ENCODE measurements at places on chromosomes 13 and 19.

DNA sequence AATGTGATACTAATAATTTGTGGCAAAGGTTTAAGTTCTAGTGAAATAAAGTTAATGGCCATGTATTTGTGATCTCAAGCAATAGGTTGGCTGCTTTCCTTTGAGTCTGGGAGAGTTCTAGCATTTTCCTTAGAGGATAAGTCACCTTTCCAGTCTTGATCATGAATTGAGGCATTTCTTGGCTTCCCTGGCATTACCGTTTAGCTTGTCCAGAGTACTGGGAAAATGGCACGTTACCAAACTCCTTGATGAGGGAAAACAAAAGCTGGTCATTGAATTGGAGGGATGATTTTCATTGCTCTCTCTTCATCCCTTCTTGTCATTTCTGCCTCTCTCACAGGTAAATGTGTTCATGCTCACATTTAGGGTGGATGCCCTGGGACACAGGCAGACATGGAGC lies 34.0 kb upstream of the SPRY2 start:
- DNase-seq, result no peak

GRCh38 chr13:59691501-59692066 lies 472.1 kb downstream of the DIAPH3 start:
- no peak for DNase-seq

DNA sequence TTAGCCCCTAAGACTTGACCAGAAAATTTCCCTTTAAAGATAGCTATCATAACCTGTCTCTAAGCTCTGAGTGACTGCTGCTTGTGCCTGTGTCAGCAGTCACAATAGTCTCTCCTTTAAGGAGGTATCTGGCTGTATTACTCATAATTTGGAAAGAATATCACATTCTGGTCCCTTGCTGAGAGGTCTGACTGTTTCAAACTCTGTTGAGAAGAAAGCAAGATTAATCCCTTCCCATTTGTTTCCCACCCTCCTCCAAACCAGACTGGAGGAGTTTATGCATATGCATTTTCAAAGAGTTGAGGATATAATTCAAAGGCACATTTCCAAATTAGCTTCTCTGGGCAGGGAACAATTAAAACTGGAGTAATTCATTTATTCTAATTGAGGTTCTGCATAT lies 2.3 kb downstream of the HTR2A start:
- DNase-seq, result no peak

DNA sequence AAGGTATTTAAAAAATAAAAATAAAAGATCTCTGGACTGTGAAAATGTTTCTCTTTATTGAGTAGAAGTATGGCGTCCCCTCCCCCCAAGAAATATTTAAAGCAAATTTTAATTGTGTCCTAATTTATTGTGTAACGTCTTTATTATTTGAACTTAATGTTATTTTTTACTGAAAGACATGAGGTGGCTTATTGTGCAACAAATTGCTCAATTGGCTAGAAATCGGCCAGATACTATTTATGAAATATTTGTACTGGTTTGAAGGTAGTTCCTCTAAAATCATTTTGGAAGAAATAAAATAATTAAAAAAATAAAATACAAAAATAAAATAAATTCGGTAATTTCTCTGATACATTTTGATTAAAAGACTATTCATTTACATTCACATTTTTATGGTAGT lies 162.3 kb downstream of the DACH1 start:
- no peak for DNase-seq

DNA sequence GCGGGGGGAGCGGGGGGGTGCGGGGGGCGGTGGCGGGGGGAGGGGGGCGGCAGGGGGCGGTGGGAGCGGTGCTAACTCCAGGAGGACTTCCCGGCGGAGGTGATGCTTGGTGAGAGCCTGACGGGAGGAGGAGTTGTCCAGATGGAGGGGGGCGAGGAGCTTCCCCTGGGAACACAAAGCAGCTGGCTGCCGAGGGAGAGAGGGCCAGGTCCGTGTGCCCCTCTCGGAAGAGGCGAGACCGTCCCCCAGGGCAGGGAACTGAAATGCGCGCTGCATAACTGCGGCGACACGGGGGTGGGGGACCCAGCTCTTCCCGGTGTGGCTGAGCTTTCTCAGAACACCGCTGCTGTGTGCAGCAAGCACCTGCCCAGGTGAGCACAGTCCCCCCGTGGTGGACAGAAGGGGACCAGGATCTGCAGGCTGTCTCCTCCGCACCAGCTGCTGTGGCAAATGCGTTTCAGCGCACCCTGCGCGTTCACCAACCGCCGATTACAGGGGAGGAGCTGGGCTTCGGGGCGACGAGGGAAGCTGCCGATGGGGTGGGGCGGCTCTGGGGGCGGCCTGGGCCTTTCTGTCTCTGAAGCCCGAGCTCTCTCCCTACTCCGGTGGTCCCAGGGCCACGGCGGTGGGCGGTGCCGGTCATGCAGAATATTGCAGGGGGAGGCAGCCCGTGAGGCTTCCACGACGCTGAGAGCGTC lies 54.7 kb upstream of the F7 start:
- DNase-seq, result no peak

DNA sequence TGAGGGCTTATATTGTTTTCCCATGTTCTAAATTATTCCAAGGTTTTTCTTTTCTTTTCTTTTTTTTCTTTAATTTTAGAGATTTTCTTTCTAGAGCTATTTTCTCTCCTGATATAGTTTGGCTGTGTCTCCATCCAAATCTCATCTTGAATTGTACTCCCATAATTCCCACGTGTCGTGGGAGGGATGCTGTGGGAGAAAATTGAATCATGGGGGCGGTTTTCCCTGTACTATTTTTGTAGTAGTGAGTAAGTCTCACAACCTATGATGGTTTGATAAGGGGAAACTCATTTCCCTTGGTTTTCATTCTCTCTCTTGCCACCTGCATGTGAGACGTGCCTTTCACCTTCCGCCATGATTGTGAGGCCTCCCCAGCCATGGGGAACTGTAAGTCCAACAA lies 1906.4 kb upstream of the PRR20A start:
- no peak for DNase-seq

DNA sequence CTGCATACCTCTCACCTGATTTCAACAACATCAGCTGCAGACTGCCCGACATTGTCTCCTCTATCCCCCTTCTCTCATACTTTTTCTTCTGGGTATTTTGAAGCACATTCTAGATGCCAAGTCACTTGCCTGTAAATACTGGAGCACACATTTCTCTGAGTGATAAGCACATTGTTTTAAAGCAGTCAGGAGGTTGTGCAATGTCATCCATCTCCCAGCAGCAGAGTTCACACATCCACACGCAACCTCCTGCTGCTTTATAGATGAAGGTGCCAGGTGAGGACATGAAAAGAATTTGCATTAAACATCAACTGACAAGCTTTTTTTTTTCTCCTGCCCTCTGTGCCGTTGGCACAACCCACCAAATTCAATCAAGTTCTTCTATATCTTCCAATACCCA lies 5.5 kb downstream of the UPK1A start:
- DNase-seq, result no peak

GRCh38 chr19:4991996-4992698 lies 23.2 kb downstream of the KDM4B start:
- no peak for DNase-seq

DNA sequence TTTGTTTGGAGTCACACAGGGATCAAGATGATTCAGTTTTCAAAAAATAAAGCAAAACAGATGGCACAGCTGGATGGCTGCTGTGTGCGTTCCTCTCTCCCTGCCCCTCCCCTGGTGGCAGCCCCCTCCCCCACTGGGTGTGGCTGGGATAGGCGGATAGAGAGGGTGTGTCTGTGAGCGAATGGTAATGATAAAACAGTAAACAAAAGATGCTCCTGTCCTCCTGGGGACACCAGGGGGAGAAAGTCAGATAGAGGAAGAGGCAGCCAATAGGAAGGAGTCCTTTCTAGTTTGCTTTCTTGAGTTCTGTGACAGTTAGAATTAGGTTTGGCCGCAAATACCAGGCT lies 6.5 kb downstream of the TMEM255B start:
- DNase-seq, result no peak

DNA sequence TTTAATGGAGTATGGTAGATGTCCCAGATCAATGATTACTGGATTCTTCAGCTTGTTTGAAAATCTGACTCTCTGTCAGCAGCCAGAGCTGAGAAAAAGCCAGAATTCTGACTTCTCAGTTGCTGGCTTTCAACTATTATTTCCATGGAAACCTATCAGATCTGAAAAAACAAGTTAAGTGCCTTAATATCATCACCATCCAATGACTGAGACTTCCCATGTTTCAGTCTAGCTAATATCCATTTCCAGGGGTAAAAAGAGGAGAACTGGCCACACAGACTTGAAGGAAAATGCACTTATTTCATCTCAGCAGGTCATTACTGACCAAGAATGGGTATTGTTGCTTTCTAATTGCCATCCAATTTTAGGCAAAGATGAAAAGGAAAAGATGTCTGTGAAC lies 75.2 kb downstream of the TNFSF11 start:
- no peak for DNase-seq

DNA sequence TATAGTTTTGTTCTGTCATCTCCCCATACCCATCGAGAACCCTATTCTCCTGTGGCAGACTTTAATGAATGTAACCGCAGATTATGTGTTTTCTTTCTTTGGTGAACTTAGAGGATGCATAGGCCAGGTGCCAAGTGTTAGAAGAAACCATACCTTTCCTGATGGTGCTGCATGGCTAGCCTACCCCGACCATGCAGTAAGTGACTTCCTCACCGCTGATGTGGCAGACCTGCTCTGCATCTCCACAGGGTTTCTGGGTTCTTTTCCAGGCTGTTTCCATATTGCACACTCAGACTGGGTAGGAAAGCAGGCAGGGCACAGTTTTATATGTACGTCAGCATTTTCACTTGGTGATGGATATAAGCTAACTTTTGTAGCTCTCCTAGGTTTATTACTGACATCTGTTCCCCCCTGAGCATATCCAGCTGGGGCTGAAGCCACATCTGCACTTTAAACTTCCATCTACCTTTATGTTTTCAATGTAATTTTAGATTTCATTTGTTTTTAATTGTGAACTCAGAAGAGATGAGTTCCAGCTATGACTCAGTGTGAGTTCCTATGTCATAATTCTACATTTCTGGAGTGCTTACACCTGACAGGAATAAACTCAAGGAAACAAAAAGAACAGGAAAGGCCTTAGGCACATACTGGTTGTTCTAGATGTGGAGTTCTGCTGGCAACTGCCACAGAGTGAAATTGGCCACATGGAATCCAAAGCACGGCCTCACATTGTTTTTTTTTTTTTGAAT lies 42.3 kb downstream of the LRCH1 start:
- no peak for DNase-seq

GRCh38 chr19:49968279-49968922 lies 7.4 kb upstream of the SIGLEC11 start:
- no peak for DNase-seq

GRCh38 chr13:82259284-82259683 lies 1623.0 kb downstream of the SLITRK1 start:
- DNase-seq, result no peak

DNA sequence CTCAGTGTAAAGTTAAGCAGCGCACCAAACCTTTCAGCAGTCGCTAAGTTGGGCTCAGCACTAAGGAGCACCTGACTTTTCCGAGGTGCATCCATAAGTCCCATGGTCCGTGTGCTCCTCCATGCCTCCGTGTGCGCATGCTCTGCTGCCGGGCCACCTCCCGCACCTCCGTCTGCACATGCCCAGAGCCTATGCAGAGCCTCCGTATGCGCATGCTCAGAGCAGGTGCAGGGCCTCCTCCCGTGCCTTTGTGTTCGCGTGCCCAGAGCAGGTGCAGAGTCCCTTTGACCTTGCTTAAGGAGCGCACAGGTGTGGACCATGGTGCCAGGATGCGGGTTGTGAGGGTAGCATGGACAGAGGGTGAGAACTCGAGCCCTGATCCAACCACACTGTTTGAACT lies 46.0 kb downstream of the ATP11A start:
- DNase-seq, result no peak

DNA sequence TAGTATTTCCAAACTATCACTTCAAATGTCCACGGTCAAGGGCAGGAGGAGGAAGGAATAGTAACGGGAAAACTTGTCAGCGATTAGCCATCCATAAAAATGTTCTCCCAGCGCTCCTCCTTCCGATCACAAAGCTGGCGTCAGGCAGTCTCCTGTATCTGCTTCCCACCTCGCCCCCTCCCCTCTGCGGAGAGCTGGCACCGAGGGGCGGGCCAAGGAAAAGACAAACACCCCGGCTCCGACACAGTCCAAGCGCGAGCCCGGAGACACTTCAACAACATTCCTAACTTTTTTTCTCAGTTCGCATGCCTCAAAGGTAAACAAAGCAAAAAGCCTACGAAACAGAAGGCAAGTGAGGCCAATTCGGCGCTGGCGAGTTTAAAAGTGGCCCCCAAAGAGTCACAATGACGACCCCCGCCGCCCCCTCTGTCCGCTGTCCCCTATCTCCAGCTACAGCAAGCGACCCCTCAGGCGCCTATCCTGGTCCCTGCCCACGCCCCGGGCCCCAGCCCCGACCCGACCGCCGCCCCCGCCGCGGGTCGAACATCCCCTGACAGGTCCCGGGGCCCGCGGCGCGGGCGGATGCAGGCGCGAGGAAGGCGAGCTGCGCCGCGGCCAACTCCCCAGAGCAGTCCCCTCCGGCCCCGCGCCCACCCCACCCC lies 736 bp downstream of the SMAD9 start:
- DNase-seq, result no peak

DNA sequence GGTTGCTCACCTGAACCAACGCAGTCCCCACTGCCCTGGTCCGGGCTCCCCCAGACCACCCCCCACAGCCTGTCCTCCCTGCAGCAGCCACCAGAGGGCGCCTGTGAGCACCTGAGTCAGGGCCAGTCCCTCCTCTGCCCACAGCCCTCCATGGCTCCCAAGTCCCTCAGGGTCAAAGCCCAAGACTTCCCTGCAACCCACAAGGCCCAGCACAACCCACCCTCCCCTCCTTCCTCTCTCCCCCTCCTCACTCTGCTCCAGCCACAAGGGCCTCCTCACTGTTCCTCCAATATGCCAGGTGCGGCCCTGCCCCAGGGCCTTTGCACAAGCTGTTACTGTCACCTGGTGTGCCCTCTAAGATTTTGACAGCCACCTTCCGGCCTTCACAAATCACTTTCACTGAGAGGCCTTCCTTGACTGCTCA lies 10.9 kb downstream of the GNA15 start:
- DNase-seq, result peak; percentile 58

- DNase-seq, result no peak
Measured at GRCh38 chr13:95516021-95516420, 36.5 kb upstream of the CLDN10 start.

GRCh38 chr13:31121379-31122140 lies 40.1 kb downstream of the HSPH1 start:
- no peak for DNase-seq

- DNase-seq, result peak; percentile 43
Measured at GRCh38 chr19:17289489-17289888, 7.8 kb downstream of the ANKLE1 start.

GRCh38 chr19:4279267-4279529 lies 132 bp downstream of the SHD start:
- no peak for DNase-seq

GRCh38 chr19:18262144-18262543 lies 12.1 kb downstream of the IQCN start:
- no peak for DNase-seq

- no peak for DNase-seq
Measured at GRCh38 chr19:56572589-56572988, 5.3 kb downstream of the ZNF470 start.

- no peak for DNase-seq
Measured at GRCh38 chr13:27355894-27356293, 68.5 kb upstream of the GTF3A start.

- no peak for DNase-seq
Measured at GRCh38 chr13:28636677-28637317, 22.1 kb upstream of the POMP start.
